Forelimb muscle (tissue), 1 donor: ENCODE measurements at places on chromosomes 12 and 14.

DNA sequence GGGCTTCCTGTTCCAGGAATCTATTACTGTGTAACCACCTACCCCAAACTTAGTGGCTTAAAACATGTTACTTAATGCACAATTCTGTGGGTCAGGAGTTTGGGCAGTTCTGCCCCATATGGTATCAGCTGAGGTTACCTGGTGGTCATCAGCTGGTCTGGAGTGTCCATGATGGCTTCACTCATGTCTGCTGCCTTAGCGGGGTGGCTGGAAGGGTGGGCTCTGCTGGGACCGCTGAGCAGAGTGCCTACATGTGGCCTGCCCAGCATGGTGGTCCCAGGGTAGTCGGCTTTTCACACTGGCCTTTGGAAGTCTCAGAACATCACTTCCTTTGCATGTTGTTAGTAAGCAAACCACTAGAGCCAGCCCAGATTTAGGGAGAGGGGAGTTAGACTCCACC, 53.9 kb downstream of the PELI2 start:
- DNase-seq: no peak

DNA sequence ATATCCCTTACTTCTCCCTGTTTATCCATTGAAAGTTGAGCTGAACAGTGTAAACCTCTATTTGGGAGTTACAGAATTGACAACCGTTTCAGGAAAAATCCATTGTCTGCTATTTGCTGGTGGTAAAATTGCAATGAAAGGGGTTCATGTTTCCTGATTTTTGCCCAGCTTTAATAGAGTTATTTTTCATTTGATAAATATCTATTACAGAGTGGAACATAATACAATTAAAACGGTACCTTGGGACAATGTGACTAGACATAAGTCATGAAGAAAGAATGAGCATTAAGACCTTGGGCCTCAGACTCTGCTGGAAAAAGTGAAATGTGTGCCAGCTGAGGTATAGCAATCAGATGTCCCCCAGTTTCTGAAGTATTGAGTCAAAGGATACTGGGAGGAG, 13.1 kb downstream of the PTPRR start:
- no peak for DNase-seq

GRCh38 chr14:89728964-89729363, 225.6 kb downstream of the EFCAB11 start:
- no peak for DNase-seq

- no peak for DNase-seq
Measured at GRCh38 chr14:21891921-21892320, 218.3 kb upstream of the OR4E1 start.

- peak; percentile 89 for DNase-seq
Measured at GRCh38 chr14:76718306-76719040, 42.8 kb upstream of the VASH1 start.

GRCh38 chr12:52277486-52278245, 3.2 kb downstream of the KRT86 start:
- DNase-seq: no peak

DNA sequence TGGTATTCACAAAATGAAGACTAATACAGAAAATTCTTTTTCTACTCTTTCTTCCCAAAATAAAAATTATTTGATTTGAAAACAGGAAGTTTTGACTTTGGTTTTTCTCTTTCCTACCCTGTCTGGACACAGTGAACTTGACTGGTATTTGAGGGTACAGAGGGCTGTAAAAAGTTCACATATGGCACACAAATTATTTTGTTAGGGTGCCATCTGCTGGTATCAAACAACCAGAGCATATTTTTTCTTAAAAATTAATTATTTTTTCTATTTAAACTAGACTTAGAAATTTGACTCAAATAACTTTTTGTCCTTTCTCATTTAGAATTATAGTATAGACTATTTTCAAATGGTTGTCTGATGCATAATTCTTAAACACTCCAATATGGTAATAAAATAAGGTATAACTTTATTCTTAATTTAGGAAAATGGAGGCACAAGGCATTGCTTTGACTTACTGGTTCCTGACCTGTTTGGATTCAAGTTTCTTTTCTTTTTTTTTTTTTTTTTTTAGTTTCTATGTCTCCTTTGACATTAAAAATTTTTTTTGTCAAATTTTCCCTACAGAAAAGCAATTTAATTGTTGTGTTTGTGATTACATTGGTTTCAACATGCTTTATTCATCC, 390.6 kb downstream of the PRKD1 start:
- DNase-seq: no peak

DNA sequence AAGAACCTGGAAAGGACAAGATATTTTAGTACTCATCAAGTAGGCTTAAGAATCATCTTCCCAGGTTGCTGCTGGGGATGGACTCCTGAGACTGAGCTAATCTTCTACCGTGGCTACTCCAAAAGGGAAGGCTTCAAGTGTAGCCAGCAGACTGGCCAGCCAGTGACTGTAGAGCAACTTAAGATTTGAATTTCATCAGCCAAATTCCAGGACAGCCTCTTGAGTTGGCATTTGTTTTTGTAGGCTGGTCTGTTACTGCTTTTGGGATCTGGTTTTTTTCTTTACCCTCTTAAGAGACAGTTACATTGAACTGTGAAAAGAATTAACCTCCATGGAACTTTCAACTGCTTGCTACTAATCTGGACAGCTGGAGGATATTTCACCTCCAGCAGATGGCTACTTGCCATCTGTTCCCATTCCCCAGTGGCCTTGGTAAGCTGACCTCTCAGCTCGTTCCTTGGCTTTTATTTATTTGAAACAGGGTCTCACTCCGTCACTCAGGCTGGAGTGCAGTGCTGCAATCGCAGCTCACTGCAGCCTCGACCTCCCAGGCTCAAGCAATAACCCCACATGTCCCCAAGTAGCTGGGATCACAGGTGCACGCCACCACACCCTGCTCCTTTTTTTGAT, 20.7 kb downstream of the VTI1B start:
- DNase-seq: no peak

GRCh38 chr12:98819821-98820404, 174.8 kb downstream of the APAF1 start:
- DNase-seq: no peak

DNA sequence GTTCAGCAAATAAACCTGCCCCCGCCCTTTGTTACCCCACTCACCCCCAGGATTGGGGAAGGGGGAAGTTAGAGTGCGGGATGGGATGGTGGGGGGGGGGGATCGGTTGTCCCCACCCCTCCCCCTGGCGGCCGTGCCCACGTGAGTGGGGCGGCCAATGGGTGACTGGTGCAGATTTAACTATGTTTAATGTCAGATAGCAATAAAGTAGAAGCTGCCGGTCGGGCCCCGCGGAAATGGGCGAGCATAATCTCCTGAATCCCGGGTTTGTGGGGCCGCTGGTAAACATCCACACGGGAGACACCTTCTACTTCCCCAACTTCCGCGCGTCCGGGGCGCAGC, at the start of gene HOXC12:
Gene HOXC12, plus strand, starts transcription at position 210 of the 342 bp plus-strand sequence. Its CDS starts 27 bp downstream, at position 237.
- DNase-seq: no peak

- DNase-seq: no peak
Measured at GRCh38 chr12:109883461-109883860, 3.1 kb upstream of the GLTP start.

- no peak for DNase-seq
Measured at GRCh38 chr12:114409852-114410600, 4.1 kb upstream of the TBX5 start.

DNA sequence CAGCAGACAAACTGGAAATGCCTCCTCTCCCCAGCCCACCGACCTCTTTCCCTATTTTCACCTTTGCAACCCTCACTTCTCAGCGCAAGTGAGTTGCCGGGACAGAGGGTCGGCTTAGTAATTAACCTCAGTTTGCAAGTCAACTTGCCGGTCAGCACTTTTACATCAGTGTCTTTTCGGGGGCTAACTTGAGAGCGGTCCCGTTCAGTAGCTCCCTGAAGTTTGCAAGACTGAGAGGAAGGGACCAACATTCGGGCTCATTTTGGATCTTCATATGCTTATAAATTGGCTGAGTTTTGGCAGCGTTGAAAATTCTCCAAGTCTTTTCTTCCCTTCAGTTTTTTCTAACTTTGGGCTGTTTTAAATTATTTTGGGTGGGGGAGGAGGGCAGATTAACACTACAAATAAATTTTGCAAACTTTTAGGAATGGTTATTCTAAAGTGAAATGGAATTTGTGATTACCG, 846 bp downstream of the BRMS1L start:
- no peak for DNase-seq

GRCh38 chr14:100654814-100655740, 67.9 kb upstream of the BEGAIN start:
- DNase-seq: no peak

- DNase-seq: no peak
Measured at GRCh38 chr14:90580377-90581335, 183.8 kb downstream of the CALM1 start.

DNA sequence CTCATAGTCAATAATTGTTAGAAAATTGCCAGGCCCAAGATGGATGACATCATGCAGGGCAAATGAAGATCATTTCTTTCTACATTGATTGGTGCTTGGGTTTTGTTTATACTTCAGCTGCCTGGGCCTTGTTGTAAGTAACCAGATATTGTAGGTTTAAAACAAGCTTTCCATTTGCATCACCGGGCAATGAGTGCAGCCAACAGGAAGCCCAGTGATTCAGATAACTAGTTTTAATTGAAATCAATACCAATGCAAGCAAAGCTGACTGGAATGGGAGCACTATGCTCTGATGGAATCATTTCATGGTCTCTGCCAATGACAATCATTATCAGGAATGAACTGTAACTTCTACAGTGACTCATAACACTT, 279.3 kb downstream of the DUSP6 start:
- no peak for DNase-seq

- no peak for DNase-seq
Measured at GRCh38 chr12:130463818-130464670, 126.4 kb downstream of the PIWIL1 start.

GRCh38 chr12:103809154-103809553, 31.9 kb downstream of the NT5DC3 start:
- no peak for DNase-seq

DNA sequence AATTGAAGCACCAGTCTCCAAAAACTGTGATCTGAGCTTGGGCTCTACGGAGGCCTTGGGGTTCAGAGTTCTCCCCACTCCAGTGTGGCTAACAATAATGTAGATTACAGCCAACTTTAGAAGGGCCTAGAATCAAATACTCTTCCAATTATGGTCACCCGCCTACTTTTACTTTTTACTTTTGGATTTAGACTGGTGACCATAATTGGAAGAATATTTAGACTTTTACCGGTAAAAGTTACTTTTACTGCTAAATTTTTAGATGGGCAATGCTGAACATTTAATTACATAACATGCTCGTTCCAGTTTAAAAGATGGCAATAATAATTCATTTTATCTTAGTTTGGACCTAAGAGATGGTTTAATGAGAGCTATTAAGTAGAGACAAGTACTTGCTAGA, 39.2 kb downstream of the PPTC7 start:
- DNase-seq: no peak
